Adipocyte (in vitro differentiated cells): ENCODE measurements at places on chromosomes 3 and 15.

DNA sequence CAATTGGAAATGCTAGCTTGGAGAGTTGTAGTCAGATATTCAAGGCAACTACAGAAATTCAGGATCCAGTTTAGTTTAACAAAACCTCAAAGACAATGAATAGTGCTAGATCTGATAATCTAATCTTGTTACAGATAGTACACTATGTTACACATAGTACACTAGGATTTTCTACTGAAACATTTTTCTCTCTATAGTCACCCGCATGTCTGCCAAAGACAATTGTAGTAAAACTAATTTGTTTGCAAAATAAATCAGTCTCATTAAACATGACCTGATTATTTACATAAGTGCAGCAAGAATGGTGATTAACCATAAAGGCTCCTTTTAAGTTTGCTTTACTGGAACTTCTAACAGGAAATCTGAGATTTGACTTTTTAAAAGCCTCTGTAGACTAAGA lies 52.0 kb downstream of the ILDR1 start:
- DNase-seq = peak; percentile 9

DNA sequence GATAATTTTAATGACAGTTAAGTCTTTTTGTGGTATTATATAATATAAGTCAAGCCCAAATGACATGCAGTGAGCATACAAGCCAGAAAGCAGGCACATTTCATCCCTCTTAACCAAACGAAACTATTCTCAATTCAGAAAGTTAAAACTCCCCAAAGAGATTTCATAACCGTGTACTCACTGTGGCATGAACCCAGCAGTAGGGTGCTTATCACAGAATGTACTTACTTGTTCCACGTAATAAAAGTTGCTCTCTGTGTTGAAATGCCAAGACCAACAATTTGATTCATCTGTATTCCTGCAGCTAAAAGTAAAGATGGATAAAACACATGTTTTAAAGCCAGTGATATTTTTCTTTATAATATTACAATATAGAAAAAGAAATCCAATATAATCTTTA lies 12.1 kb downstream of the GK5 start:
- DNase-seq = peak; percentile 90

DNA sequence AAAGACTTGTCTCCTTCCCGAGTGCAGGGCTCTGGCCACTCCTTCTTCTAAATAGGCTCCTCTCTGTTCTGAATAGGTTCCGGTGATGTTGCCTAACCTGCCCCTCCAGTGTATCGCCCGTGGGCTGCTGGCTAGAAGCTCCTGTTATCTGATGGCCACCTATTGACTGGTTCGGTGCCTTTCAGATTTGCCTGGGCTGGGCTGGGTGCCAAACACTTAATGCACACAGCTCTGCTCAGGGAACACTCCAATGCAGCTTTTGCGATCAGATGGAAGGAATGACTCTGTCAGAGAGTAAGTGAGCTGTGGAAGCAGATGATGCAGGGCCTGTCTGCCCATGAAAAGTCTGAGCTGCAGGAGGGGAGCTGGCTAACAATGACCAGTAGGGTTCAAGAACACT lies 112.9 kb downstream of the CORO2B start:
- DNase-seq = no peak

GRCh38 chr3:59245300-59245858 lies 195.6 kb upstream of the CFAP20DC start:
- no peak for DNase-seq

DNA sequence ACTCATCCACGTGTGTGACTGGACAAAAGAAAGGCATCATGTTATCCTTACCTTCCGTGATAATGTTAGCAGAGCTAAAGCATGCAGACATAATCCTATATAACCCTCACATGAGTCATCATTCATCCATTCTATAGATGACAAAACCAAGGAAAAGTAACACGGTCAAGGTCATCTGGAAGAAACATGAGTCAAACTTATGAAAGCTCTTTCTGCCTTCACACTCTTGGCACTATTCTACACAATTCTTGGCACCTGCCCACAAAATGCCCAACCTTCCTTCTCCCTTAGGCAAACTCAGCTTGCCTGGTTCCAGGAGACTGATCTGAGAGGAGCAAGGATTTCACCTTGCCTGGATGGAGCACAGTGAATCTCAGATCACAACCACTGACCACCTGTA lies 66.9 kb downstream of the PRICKLE2 start:
- DNase-seq = peak; percentile 22

DNA sequence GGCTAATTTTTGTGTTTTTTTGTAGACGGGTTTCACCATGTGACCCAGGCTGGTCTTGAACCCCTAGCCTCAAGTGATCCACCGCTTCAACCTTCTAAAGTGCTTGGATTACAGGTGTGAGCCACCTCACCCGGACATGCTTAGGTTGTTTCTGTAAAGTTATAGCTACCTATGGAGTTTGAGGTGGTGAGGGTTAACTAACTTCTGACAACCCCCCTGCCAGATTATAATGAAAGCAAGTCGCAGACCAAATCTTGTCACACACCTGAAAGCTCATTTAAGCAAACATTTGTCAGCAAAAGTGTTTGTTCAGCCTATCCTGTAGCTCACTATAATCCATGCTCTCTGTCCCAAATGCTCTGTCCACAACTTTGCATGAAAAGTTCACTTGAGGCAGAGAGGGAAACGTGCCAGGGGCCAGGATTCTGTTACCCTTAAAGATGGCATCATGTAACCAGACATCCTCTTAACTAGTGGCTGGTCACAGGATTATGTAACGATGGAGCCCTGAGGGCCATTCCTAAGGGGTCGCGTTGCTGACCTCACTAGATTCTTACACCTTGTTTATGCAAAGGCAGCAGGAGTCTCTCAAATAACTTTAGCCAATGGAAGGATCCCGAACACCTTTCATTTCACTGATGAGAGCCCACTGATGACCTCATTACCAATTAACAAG lies 24.1 kb upstream of the SENP5 start:
- DNase-seq = no peak

DNA sequence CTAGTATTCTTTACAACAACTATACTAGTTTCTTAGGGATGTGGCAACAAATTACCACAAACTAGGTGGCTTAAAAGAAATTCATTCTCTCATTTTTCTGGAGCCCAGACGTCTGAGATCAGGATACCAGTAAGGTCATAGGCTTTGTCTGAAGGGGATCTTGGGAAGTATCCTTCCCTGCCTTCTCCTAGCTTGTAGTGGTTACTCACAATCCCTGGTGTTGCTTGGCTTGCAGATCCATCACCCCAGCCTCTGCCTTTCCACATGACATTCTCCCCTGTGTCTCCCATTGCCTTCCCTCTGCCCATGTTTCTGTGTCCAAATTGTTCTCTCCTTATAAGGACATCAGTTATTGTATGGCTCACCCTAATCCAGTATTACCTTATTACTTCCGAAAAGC lies 24.3 kb upstream of the CLDN1 start:
- DNase-seq = no peak

DNA sequence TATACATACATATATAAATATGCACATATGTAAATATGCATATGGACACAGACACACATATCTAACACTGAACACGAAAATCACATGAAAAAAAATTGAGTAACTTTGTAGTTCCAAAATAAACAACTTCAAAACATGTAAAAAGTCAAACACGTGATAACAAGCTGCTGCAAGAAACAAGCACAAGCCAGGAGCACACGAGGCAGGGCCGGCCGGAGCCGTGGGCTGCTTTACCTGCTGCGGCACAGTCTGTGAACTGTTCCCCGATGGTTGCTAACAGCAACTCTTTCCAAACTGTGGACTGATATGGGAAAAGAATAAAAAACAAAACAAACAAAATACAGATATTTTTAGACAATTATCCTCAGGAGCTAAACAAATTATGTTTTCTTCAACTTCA lies 31.6 kb downstream of the EIF4E3 start:
- no peak for DNase-seq

- DNase-seq = peak; percentile 0
These were observed 953.4 kb downstream of the AGBL1 start for GRCh38 chr15:87033056-87033455.

DNA sequence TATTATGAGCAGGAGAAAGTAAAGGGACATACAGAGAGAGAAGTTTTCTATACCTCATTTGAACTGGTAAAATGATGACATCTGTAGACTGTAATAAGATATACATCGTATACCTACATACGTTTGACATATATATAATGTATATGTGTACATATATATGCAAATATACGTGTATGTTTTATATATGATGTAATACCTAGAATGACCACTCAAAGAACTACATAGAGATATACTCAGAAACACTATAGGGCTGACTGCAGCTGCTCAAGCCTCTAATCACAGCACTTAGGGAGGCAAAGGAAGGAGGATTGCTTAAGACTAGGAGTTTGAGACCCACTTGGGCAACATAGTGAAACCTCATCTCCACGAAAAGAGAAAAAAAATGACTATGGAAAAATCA lies 48.5 kb upstream of the MCTP2 start:
- no peak for DNase-seq

- no peak for DNase-seq
These were observed 73.0 kb downstream of the NEO1 start for GRCh38 chr15:73125219-73125618.

GRCh38 chr3:183085634-183086390 lies 13.5 kb downstream of the MCCC1 start:
- peak; percentile 27 for DNase-seq

- no peak for DNase-seq
These were observed 95.0 kb downstream of the ANP32A start for GRCh38 chr15:68725736-68726135.

- no peak for DNase-seq
These were observed 8.8 kb upstream of the FAM107A start for GRCh38 chr3:58585994-58586393.

GRCh38 chr3:98565237-98565643 lies 28.2 kb downstream of the CPOX start:
- no peak for DNase-seq

DNA sequence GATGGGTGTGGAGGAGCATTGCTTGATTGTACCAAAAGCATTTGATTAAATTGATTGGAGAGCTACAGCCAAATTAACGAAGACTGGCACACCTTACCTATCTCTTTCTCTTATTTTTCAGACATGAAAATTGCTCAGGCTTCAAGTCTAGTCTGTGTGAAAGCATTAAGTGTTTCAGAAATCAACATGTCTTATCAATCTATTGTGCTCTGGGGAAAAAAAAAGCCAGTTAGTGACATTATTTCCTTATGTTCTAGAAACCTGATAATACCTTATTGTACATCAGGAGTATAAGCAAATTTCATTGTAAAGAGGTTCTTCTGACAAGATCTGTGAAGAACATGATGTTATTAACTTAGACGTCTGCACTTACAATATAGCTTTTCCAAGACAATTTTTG lies 465.2 kb downstream of the IL5RA start:
- DNase-seq = no peak

- DNase-seq = no peak
These were observed 103.8 kb downstream of the CPN2 start for GRCh38 chr3:194247350-194247740.

DNA sequence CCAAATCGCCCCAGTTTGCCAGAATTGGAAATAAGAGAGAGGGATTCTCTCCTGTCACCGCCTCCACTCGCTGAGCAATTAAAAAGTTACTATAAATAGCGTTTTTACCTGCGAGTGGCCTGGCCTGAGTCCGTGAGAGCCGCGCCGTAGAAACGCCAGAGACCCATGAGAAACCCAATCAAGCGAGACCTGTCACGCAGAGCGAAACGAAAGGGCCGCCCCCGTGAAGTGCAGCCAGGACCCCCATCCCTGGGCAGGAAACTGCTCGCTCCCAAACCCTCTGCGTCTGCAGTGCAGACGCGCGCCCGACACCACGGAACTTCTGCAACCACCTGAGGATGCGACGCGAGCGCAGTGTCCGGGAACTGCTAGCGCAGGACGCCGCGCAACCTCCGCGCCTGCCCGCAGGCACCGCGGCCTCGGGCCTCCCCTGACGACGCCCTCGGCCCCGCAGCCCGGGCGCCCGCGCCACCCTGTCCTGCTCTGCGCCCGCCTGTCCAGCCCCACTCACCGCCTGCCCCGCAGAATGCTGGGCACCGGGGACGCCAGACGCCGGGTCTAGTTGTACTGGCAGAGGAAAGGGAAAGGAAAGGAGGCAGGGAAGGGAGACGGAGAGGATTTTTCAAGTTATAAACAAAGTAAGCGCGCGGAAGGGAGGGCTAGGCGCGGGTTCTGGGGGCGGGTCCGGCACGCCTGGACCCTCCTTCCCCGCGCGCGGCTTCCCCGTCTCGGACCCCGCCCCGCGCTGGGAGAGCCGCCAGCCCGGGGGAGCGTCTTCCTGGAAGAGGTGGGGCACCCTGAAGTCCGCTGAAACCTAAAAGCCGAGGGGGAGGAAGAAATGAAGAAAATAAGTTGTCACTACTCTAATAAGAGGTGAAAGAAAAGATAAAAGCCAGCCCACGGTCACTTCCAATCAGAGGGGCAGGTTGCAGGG lies at the start of gene PLSCR4:
Gene PLSCR4, minus strand, starts transcription at position 657 of the 934 bp plus-strand sequence. CDS start 29,034 bp downstream, outside the sequence.
- peak; percentile 77 for DNase-seq

DNA sequence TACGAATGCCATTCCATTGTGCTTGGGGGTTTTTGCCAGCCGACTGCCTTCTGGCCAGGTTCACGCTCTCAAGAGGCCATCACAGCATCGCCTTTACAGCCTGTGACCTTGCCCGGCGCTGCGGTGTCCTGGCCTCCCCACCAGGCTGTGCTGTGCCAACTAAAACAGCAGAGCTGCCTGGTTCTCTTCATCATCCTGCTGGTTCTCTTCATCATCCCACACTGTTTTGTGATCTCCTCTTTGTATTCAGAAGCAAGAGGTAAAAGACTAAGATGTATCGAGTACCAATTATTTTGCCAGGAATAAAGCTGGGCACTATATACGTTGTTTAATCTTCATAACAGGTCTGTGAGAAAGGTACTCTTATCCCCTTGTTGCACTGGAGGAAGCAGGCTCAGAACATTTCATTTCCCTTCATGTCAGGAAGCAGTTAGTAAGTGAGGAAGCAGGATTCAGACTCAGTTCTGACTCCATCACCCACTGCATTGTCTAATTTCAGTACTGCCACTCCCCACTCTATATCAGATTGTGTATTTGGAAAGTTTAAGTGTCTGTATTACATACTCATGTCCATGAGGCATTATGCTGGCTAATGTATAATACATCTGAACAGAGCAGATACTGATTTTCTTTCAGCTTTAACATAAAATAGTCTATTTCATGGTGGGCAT lies 92.7 kb downstream of the LRRC28 start:
- no peak for DNase-seq

GRCh38 chr3:134516905-134517304 lies 31.0 kb downstream of the CEP63 start:
- peak; percentile 8 for DNase-seq

- no peak for DNase-seq
These were observed 2.5 kb downstream of the SCG5 start for GRCh38 chr15:32643907-32644445.
